ENCODE measurements at places on chromosomes 4 and X.
A peak's percentile ranks its signal among the peaks of the same experiment; 100 is the strongest.

DNA sequence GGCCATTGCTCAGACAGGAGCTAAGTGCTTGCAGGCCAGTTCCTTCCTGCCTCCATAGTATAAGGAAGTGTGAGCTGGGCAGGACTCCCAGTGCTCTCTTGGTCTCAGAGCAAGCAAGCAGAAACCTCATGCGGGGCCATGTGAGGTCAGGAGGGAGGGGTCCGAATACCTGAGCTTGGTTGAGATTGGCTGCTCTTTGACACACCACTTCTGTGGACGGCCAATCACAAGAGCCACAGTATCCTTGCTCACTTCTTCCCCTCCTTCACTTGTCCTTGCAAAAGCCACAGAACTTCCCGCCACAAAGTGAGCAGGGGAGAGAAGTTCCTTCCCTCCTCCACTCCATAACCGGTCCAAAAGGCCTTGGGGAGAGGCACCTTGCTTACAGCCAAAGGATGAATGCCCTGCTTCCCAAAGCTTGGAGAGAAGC, 56.7 kb downstream of the PRPS1 start:
- no peak for DNase-seq

- DNase-seq = no peak
Measured at GRCh38 chr4:89640620-89641366, 196.2 kb downstream of the SNCA start.

GRCh38 chr4:79603681-79604080, 195.7 kb upstream of the GK2 start:
- no peak for DNase-seq

DNA sequence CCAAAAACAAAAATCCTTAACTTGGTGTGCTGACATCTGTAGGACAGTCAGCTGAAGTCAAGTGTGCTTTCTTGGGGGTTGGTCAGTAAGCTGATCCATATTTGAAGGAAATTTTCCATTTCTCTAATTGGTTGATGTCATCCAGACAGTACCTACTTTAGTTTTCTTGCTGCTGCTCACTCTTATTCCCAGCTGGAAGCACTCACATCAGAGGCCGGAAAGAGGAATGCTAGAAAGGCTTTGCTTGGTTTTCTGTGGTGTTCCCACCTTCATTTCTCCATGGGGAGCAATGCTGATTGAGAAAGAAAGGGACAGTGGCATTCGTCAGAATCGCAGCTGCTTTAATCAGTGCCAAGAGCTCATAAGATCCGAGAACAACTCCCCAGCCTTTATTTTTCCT, 227.0 kb downstream of the C4orf33 start:
- DNase-seq = no peak

- DNase-seq = peak; percentile 33
Measured at GRCh38 chrX:109475174-109475891, 6.6 kb downstream of the GUCY2F start.
